ENCODE measurements at places on chromosomes 3 and 15.
A peak's percentile ranks its signal among the peaks of the same experiment; 100 is the strongest.

GRCh38 chr3:146491303-146491702 lies 21.9 kb upstream of the PLSCR2 start:
- DNase-seq: peak; percentile 31

GRCh38 chr3:49377483-49377882 lies 19.3 kb upstream of the GPX1 start:
- DNase-seq: no peak

- DNase-seq: no peak
Measured at GRCh38 chr3:190456770-190457169, 7.1 kb upstream of the TMEM207 start.

DNA sequence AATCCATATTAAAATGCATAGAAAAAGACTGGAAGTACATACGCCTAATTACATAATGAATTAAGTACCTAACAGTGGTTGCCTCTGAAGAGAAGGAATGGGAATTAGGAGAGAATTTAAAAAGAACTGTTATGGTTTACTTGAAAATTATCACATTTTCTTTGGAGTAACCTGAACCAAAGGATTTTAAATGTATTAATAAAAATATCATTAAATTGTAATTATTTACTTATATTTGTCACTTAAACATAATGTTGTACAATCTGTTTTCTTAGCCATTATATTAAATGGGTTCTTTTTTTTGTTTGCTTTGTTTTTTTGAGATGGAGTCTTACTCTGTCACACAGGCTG lies 114.2 kb upstream of the SLC7A14 start:
- DNase-seq: no peak

DNA sequence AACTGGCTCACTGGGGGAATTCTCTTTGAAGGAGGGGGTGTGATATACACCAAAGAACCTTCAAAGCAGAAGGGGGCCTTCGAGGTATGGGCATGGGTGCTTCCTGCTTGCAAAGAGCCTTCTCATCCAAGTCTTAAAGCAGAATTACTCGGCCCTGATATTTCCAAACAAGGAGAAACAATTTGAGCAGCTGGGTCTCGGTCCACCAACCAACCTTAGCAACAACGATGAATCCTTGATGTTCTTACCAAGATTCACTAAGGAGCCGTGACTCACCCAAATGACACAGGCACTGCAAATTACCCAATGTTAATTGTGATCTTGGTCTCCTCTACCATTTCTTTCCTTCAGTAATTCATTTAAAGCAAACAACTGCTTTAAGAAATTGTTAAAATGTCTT lies 7.7 kb downstream of the HOMER2 start:
- DNase-seq: no peak

DNA sequence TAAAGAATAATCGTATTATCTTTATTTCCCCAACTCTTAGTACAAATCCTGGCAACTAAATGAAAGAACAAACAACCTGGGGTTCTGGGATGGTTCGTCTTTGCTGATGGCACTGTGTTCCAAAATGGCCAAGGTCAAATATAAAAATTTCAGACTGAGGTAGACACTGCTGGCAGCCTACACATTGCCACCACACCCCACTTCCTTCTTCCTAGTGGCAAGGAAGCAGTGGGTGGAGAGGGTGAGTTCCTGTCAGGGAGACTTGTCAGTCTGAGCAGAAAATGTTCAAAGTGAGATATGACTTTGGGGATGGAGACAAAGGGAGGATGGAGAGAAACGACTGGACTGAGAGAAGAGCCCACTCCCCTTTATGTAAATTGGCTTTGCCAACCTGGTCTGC lies 69.6 kb downstream of the LMCD1 start:
- DNase-seq: no peak

DNA sequence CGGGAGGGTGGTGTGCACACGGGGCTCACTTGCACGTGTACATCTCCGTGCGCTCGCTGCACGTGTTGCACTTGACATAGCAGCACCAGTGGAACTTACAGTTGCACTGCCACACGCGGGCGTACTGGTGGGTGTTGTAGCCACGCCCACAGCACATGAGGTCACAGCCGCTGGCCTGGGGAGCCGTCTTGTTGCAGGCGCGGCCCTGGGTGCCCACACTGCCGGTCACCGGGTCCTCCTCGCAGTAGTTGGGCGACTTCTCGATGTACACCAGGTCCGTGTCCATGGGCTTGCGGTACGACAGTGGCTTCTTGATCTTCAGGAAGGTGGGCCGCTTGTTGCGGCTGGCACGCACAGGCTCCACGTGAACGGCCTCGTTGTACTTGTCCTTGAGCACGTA lies 61.0 kb downstream of the WNT7A start:
- no peak for DNase-seq

DNA sequence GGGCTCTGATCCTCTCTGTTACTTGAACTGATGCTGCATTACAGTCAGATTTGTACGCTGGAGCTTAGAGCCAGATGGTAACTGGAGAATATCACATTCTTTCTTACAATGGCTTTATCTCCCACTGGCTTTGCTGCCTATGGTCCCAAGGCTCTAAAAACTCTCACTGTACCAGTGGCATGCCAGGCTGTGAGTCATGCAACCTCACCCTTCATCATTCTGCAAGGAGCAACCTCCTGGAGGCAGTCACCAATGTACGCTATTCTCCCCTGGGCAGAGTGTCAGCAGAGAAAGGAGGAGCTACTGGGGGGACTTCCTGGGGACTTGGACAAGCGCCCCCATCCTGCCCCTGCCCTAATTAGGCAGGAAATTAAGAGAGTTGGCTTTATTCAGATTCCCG lies 97.9 kb upstream of the EIF1B start:
- no peak for DNase-seq

DNA sequence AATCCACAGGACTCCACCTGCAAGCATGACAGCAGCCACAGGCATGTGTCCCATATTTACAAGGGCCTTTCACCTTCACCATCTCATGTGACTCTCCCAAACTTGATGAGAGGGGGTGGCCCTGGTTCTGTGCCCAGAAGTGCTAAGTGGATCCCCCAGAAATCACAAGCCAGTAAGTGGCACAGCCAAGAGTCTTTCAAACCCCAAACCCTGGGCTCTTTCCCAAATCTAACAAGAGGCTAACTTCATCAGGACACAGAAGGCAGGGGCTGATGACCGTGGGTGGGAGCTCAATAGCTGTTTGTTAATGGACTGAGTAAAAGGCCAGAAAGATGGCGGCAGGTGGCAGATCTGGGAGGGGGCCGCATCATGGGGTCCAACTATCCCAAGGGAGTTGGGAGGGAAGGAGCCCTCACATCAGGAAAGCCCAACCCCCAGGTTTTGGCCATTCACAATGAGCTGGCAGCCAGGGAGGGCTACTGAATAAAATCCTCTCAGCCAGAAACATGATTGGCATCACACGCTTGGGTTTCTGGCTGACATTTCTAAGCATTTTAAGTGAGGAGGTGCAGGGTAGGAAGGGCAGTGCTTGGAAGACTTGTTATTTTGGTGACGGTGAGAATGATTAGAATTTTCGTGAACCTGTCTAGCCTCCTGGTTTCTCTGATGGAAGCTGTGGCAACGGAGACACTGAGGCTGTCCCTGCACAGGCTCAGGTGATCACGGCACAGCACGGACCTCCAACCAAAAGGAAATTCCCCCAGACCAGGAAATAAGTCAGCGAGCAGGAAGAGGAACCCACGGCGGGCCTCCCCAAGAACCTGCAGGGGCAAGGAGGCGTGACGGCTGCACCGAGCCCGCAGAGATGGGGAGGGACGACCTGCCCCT lies 109.3 kb downstream of the OXNAD1 start:
- DNase-seq: no peak

GRCh38 chr3:33402936-33403335 lies 37.3 kb downstream of the UBP1 start:
- no peak for DNase-seq

DNA sequence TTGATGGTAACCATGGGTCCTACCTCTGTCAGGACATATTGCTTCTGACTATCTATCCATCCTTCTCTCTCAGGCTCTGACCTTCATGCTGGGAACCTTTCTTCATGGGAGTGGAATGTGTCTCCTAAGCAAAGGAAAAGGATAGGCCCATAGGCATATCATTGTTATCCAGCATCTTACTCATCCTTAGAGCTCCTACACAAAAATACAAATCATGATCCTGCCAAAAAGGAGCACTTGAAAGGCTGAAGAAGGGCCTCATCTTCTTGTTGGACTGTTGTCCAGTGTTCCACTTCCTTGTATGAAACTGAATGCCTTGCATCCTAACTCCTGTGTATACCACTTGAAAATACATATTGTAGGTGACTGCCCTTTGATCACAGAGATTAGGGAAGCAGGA lies 96.1 kb upstream of the SOX2 start:
- DNase-seq: no peak

DNA sequence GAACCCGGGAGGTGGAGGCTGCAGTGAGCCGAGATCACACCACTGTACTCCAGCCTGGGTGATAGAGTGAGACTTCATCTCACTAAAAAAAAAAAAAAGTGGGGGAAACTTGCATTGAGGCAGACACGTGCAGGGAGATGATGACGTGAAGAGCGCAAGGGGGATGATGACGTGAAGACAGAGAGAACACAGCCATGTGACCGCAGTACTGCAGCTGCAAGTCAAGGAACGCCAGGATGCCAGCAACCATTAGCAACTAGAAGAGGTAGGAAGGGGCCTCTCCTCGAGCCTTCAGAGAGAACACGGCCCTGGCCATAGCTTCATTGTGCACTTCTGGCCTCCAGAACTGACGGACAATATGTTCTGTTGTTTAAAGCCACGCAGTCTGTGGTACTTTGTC lies 28.3 kb downstream of the RFT1 start:
- no peak for DNase-seq

- DNase-seq: no peak
Measured at GRCh38 chr3:52182196-52182595, 15.8 kb upstream of the ALAS1 start.

- no peak for DNase-seq
Measured at GRCh38 chr3:124420392-124420791, 309.9 kb upstream of the UMPS start.

DNA sequence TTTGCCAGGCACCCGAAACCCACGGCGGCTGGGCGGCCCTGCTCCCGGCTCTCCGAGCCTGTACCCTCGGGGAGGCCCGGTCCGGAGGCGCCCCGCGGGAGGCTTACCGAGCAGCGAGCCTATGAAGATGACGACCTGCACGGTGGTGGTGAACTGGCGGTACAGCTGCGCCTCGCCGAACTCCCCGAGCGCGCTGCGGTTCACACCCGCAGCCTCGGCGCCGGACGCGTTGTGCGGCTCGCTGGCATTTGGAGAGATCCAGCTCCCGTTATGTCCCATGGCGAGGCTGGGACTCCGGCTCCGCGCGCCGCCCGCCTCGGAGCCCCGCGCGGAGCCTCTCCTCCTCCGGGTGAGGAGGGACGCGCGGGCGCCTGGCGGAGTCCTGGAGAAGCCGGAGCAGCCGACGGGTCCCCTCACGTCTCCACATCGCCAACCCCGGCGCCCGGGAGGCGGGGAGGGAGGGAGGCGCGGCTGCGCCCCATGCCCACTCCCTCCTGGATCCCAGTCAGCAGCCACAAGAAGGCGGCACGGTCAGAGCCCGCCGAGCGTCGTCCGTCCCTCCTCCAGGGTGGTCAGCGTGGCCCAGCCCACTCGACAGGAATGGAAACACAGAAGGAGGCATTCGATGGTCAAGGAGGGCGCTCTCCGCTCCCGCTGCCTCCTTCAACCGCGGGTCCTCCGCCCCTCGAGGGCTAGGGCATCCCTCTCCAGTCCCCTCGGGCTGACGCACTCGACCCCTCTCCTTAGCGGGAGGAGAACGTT lies at the start of gene GPR176:
Gene GPR176 (minus strand): TSS at position 519 of the 762 bp plus-strand sequence. CDS start 240 bp downstream, at position 279.
- no peak for DNase-seq

All from AG04449 (cell line).